ENCODE measurements at places on chromosomes 5 and 9.
A peak's percentile ranks its signal among the peaks of the same experiment; 100 is the strongest.

- no peak for DNase-seq
Observed at GRCh38 chr9:126526218-126527108, 87.3 kb upstream of the LMX1B start.

DNA sequence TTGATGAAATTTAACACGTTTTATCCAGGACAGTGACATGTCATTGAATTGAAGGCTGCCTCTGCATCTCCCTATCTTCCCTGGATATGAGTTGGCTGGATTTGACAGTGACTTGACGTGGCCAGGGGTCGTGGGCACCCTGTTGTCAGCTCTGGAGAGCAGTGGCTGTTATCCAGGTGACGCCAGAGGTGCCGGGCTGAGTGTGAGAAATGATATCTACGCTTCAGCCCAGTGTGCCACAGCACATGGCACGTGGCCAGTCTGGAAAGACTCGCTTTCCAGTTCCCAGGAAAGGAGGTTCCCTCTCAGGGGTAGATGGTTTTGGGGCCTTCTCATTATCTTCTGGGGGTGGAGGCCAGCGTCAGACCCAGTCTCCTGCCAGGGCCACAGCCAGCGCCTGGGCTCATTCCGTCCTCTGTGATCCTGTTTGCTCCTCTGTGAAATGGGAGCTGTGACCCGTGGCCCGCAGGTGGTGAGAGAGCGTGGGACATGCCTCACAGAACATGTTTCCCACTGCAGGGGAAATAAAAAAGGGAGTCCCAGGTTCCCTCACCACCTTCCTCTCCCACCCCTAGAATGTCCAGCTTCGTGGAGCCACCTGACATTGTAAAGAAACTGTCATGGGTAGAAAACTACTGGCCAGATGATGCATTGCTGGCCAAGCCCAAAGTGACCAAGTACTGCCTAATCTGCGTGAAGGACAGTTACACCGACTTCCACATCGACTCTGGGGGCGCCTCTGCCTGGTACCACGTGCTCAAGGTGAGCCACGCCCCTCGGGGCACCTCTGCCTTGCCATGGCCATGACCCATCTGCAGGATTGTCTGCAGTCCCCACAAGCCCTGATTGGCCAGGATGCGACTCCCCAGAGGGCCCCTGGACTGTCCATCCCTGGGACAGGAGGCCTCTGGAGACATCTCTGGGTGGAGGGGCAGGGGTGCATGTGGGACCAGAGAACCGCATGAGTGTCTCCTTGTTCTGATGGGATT is 76.5 kb downstream of the PHF2 start:
- no peak for DNase-seq

- DNase-seq, result no peak
Observed at GRCh38 chr5:158538506-158539074, 561.1 kb downstream of the EBF1 start.

GRCh38 chr9:136474974-136475865 is 7.6 kb downstream of the SEC16A start:
- no peak for DNase-seq

DNA sequence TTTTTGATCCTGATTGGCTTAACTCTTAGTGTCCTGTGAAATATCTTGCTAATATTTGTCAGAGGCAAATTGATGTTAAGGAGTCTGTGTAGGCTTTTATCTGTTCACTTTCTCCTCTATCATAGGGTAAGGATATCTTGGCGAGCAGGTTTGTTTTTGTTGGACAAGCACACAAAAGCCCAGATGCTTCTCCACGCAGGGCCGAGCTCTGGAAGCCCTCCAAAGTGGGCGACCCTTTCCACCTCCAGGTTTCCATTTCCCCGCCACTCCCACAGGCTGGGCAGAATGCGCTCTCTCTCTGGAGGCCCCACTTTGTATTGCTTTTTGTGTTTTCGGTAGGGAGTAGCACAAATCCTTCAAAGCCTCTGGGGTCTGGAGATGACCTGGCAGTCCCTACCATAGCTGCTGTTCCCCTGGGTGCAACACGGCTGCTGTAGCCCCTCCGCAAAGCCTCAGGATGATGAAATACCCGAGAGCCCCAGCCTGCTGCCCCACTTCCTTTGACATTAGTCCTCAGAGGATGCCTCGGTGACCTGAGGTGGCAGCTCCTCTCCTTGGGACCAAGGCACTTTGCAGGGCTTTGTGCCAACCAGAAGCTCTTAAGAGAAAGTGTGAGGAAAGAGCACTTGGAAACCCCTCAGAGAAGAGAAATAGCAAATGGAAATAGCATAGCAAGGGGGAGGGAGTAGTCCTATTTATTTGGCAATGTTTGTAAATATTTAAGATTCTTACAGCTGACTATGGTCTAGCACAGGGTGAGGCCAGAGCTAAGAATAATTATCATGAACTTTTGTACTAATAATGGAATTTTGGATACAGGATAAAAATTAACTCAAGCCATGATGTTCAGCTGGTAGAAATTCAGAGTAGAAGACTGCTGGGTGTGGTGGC is 122.8 kb downstream of the ARHGEF28 start:
- no peak for DNase-seq

GRCh38 chr9:72996684-72997314 is 43.9 kb upstream of the ALDH1A1 start:
- DNase-seq, result no peak

GRCh38 chr5:6710070-6710469 is 3.2 kb upstream of the TENT4A start:
- peak; percentile 92 for DNase-seq
